A549 (cell line): ENCODE measurements at places on chromosomes 7 and 10.

DNA sequence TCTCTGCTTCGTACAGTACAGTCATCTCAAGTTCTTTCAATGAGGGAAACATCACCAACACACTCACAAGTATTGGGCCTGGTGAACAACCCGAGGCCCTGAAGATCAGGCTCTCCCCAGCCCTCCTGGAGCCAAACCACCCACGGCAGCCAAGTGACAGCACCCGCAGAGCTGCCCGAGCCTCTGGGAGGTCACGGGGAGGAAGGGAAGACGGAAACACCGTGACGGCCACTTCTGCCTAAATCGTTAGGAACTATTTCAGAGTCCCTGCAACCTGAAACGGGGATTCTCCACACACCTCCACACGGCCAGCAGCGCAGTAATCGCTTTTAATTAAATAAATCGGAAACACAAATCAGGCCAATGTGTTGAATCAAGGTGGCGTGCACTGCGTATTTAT is 222.6 kb downstream of the MAD1L1 start:
- DNase-seq = no peak

DNA sequence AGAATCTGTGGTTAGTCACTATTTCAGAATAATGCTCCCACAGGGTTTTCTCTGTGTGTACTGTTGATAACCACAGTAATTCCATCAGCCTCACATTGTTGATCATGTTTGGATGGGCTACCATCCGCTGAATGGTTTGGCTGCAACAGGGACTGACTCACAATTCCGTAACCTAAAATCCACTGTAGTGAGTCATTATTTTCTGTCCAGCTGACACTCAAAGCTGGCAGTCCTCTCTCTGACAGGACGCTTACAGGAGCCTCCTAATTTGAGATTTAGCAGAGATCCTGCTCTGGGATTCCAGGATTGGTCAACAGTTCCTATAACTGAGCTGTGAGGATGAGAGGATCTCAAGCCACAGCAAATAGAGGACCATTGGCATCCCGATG is 32.7 kb downstream of the VWA2 start:
- peak; percentile 48 for DNase-seq

DNA sequence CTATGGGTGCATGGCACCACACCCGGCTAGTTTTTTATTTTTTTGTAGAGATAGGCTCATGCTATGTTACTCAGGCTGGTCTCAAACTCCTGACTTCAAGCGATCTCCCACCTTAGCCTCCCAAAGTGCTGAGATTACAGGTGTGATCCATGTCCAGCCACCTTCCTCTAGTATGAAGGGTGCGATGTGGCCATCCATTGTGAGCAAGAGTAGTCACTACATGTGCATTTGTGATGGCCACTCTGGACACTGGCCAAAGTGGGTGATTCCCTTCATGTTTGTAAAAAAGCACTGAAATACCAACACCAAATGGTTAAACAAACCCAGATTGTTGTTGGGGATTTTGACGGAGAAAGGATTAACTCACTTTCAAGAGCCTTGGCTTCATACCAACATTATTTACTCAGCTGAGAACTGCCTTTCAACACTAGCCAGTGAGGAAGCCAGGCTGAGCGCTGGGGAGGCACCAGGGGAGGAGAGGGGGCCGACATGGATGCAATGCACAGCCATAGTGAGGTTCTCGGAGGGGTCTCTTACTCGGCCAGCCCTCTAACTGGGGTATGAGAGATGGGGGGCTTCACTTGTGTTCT is 198.1 kb upstream of the LYZL2 start:
- no peak for DNase-seq

DNA sequence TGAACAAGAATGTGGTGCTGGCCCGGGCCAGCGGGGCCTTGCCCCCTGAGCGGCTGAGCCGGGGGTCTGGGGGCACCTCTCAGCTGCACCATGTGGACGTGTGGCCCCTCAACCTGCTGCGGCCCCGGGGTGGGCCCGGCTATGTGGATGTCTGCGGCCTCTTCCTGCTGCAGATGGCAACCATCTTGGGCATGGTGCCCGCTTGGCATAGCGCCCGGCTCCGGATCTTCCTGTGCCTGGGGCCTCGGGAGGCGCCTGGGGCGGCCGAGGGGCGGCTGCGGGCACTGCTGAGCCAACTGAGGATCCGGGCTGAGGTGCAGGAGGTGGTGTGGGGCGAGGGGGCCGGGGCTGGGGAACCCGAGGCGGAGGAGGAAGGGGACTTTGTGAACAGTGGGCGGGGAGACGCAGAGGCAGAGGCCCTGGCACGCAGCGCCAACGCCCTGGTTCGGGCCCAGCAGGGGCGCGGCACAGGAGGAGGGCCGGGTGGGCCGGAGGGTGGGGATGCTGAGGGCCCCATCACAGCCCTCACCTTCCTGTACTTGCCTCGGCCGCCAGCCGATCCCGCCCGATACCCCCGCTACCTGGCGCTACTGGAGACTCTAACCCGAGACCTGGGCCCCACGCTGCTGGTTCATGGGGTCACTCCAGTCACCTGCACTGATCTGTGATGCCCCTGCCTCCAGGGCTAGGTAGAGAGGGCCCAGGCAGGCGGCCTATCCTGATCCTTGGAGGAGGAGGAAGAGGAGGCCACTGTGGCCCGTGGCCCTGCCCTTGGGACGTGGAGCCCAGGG is 1.1 kb upstream of the TRIP6 start:
- DNase-seq = no peak

DNA sequence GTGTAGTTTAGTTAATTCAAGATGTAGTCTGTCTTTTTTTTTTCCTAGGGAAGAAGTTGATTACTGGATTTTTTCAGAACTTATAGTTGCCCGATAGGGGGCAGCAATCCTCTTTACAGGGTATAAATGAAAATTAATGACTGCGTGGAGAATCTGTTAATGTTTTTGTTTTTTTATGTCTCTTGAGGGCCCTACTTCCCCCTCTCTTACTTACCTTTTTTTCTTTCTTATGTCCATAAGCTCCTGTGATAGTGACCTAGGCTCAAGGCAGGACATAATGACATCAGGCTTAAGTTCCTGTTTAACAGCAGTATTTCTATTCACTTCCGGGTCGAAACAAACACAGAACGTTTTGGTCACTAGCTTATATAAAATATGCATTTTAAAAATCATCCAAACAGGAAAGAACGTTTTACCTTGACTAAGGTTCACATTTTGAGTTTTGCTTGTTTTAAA is 18.8 kb downstream of the CDC123 start:
- peak; percentile 40 for DNase-seq

DNA sequence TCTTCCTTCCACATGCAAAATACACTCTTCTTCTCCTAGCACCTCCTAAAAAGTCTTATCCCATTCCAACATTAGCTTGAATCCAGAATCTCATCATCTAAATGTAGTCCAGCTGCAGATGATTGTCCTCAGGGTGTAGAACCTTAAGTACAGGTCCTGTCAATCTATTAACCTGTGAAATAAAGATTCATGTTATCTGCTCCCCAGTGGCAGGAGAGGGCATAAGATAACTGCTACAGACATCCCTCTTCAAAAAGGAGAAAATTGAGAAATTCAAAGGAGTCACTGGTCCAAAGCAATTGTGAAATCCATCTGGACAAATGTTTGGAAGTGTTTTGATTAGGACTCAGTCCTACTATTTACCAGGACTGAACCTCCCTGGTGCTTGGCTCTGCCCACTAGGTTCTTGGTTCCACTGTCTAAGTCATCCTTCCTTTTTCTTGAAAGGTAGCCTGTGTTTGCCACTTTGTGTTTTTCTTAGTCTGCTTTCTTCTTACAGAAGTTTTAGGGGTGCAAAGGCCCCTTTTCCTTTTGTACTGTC is 96.2 kb downstream of the ADD3 start:
- DNase-seq = no peak

DNA sequence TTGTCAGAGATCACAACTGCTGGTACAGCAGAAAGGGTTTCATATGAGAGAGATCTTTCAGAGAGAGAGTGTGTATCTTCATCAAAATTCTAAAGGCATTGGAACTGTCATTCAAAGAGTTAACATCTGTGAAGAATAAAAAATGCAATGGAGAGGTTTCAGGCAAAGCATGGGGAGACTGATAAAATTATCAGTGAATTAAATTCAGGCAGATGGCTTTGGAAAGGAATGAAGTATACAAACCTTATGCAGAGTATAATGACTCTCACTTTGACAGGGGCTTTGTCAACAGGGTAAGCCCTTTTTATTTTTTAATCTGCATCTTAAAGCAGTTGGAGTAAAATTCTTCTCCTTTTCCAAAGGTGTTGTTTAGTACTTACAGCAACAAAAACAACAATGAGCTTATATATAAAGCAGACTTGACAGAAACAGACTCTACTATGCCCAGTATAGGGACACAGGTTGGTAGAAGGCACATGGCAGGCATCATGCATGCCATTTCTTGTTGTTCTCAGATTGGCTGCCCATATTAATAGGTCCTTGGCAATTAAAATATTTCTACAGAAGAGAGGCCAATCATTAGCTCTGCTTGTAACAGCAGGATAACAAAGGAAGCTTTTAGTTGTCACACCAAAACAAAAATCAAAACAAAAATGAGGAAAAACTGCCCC is 54.9 kb upstream of the NXPH1 start:
- DNase-seq = no peak

DNA sequence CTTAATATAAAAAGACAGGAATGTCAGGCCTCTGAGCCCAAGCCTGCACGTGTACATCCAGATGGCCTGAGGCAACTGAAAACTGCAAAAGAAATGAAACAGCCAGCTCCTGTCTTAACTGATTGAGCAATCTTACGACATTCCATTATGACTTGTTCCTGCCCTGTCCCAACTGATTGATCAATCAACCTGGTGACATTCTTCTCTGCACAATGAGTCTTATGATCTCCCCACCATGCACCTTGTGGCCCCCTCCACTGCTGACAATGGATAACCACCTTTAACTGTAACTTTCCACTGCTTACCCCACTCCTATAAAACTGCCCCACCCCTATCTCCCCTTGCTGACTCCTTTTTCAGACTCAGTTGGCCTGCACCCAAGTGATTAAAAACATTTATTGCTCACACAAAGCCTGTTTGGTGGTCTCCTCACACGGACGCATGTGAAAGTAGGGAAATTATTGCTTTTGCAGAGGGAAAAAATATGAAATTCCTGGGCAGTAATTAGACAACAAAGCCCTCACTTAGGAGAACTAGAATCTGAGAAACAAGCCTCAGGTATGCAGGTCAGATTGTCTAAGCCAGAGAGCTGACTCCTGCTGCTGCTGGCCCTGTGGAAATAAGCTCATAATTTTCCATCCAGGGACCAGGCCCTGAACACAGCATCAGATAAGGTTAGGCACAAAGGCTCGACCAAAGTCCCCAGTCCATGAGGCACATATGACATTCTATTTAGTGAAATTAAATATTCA is 5.3 kb downstream of the CYP3A7 start:
- DNase-seq = peak; percentile 8

- no peak for DNase-seq
Measured at GRCh38 chr7:77563275-77563674, 26.2 kb downstream of the PTPN12 start.

GRCh38 chr10:44042075-44042770 is 342.7 kb downstream of the CXCL12 start:
- no peak for DNase-seq

GRCh38 chr7:93530701-93531100 is 43.8 kb downstream of the CALCR start:
- DNase-seq = no peak

- DNase-seq = no peak
Measured at GRCh38 chr7:2010551-2011265, 222.0 kb downstream of the MAD1L1 start.

GRCh38 chr10:122164815-122165483 is 106.1 kb upstream of the BTBD16 start:
- no peak for DNase-seq

- DNase-seq = no peak
Measured at GRCh38 chr7:128168667-128169210, 72.3 kb upstream of the LEP start.
